ENCODE measurements at places on chromosomes 7 and 10. TPM values are rescaled to one million over a fixed set of nuclear protein-coding genes. Genes with fewer than 3 reads are reported as not detected.

GATAD1 gene
- 59.2 TPM for total RNA-seq

ASIC3 gene
- 0.93 TPM for total RNA-seq

ZCWPW1 gene
- total RNA-seq: 4.5 TPM

LIPJ gene
- total RNA-seq: not detected

FAM180A gene
- total RNA-seq: 0.43 TPM

TUBGCP2 gene
- total RNA-seq: 33.1 TPM

AGBL3 gene
- total RNA-seq: 0.90 TPM

DNAJC30 gene
- total RNA-seq: 4.3 TPM

GPR37 gene
- total RNA-seq: 18.4 TPM

TMEM270 gene
- not detected for total RNA-seq

FRMD4A gene
- total RNA-seq: 9.9 TPM

ABCB4 gene
- total RNA-seq: 10.1 TPM

FOXP2 gene
- 0.37 TPM for total RNA-seq

ITIH5 gene
- total RNA-seq: 14.2 TPM

FKBP6 gene
- total RNA-seq: not detected

PPP1R17 gene
- not detected for total RNA-seq

HOXA13 gene
- 2.0 TPM for total RNA-seq

ATOH7 gene
- total RNA-seq: 0.11 TPM

SH2D4B gene
- 0.11 TPM for total RNA-seq

All from SK-MEL-5 (cell line).